ENCODE measurements at places on chromosomes 2 and 18.

GRCh38 chr2:39696838-39697237 is 31.1 kb downstream of the TMEM178A start:
- no peak for DNase-seq

DNA sequence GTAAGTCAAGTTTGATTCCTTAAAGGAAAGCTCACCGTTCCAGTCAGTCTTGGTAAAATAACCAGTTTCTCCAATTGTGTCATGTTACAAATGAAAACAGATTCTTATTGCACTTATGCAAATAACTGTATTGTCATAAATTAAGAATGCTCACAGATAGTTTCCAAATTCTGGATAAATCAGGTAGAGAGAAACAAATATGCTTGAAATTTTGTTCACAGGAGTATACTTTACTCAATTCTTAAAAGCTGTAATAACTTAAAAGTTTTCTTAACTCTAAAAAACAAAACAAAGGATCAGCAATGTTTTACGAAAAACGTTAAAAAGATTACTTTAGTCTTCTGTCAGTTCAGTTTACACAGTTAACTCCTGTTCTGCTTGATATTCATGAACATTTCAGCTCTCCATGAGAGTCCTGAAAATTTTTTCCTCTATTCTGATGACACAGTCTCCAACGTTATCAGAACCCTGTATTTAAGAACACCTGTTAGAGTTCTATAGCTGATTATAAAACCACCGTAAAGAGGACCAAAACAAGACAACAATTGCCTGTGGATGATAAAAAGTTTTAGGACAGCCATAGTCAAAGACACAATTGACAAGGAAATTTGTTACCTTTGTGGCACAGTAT is 4.4 kb downstream of the GAL3ST2 start:
- DNase-seq: no peak

- no peak for DNase-seq
Observed at GRCh38 chr2:222622910-222623309, 33.0 kb downstream of the FARSB start.

- DNase-seq: no peak
Observed at GRCh38 chr2:218161644-218162043, 5.1 kb downstream of the CXCR1 start.

GRCh38 chr2:86785456-86785855 is 5.3 kb downstream of the CD8A start:
- DNase-seq: no peak

- peak; percentile 39 for DNase-seq
Observed at GRCh38 chr18:13265008-13265910, 46.7 kb downstream of the LDLRAD4 start.

- no peak for DNase-seq
Observed at GRCh38 chr2:202030691-202031090, 3.0 kb upstream of the FZD7 start.

Data from activated CD4-positive, alpha-beta T cell treated with anti-CD3 and anti-CD28 coated beads, Interleukin-2, amount 50 U/mL, for 24 hours (primary cell).